ENCODE measurements at places on chromosomes 7 and 10.

DNA sequence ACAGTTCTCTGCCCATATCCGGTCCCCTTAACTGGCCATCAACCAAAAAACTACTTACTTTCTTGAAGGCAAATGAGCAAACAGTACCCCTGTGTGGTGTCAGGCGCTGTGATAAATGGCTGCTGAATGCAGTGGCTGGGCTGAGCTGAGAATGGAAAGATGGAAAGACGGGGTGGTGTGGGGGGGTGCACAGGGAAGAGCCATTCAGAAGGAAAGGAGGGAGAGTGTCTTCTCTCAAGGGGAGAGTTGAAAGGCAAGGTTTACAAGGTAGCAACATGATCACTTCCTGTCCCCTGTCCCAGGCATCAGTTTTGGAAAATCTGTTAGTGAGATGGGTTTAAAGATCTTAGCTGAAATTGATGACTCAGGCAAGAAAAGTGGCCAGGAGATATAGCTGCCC, 22.5 kb downstream of the EMX2 start:
- no peak for DNase-seq

GRCh38 chr7:131625817-131626372, 69.5 kb upstream of the PODXL start:
- DNase-seq: no peak

DNA sequence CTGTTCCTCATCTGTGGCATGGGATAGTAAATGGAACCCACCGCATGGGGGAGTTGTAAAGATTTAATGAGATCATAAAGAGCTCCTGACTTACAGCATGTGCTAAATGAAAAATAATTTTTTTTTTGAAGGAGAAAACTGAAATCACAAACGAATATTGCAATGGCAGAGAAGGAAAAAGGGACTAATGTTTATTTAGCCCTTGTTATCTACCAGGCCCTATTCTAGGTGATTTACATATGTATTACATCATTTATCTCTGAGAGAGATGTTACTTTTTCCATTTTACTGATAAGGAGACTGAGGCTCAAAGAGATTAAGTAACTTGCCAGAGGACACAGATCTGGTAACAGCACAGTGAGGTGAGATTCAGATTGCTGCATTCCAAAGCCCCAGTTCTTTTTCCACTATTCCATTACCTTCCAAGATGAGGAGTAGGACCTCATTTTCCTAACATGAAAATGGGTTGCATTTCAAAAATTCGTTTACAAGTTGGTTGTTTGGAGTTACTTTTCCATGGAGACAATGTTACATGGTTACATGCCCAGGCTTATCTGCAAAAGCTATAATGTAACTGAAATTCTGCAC, 28.6 kb downstream of the VCL start:
- DNase-seq: no peak

DNA sequence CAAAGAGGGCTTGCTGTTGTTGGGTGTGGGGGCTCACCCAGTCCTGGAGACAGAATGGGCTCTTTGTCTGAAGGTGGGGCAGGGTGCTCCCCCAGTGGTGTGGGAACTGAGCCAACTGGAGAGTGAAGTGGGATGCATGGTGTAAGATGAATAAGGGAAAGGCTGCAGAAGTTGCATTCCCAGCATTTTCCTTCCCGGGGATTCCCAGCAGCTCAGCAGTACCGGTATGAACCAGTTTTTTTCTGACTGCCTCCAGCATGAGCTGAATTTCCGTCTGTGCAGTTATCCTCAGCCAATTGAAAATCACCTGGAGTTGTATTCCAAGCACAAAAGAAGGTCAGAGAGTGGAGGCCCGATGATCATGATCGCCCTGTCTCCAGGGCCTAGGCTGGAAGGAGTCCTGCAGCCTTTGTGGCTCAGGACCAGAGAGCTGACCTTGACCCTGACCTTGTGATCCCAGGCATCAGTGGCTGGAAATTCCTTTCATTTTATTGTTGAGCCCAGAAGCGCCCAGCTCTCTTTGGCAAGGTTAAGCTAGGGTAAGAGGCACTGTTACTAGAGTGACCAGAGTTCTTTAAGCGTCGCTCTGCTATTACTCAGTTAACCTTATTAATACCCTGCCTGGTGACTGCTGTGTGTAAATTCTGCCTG, 33.4 kb downstream of the OGDH start:
- DNase-seq: peak; percentile 58

DNA sequence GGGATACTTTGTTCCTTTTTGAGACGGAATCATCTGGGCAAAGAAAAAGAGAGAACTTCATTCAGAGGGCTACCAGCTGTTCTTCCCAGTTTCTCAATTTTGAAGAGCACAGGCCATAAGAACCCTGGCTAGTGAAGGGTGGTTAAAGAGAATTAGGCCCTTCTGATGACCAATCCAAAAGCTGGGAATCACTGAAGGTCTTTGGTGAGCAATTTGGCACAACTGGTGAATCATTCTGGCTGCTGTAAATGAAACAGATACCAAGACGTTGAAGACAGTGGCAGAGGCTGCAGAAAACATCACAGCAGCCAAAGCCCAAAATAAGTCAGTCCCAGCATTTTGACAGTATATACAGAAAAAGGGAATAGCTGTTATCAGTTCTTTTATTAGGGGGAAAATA, 5.1 kb downstream of the RAPGEF5 start:
- DNase-seq: no peak

GRCh38 chr10:132143162-132143561, 43.6 kb upstream of the DPYSL4 start:
- no peak for DNase-seq

- no peak for DNase-seq
Measured at GRCh38 chr10:112124866-112125265, 58.7 kb downstream of the GPAM start.

- peak; percentile 50 for DNase-seq
Measured at GRCh38 chr10:75105576-75106197, 5.8 kb upstream of the SAMD8 start.
